Occipital lobe (tissue), 3 donors: ENCODE measurements at places on chromosomes 12 and 14.
A peak's percentile ranks its signal among the peaks of the same experiment; 100 is the strongest.

GRCh38 chr14:20455355-20456300 lies 602 bp downstream of the APEX1 start:
- no peak for DNase-seq

DNA sequence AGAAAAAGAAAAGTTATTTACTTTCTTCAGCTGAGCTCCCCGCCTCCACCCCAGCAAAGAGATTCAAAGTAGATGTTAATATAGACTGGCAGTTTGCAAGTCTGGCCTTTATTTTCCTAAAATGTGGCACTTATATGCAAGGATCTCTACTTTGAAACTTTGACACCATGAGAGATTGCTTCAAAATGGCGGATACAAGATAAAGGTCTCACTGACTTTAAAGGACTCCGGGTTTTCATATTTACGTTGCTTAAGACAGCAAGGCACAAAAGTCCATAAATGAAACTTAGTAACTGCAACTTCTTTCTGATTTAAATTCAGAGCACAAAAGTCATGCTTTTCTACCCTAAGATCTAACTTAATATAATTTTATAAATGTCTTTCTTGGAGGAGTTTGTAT lies 3.5 kb downstream of the OTX2 start:
- no peak for DNase-seq

DNA sequence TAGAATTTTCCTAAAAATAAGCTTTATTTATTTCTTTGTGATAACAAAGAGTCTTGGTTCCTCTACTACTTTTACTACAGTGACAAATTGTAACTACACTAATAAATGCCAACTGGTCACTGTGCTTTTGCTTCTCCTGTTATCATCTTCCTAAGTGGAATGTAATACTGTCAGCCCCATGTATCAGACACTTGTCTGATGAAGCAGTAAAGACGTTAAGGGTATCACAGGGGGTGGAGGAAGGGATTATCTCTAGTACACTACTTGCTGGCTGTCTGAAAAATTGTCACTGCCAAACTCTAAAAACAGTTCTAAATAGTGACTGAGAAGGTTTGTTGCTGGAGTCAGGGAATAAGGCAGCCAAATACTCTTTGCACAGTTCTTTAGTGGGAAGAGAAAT lies 11.3 kb downstream of the ASB8 start:
- DNase-seq, result no peak

GRCh38 chr14:90336401-90336800 lies 4.7 kb upstream of the NRDE2 start:
- no peak for DNase-seq

DNA sequence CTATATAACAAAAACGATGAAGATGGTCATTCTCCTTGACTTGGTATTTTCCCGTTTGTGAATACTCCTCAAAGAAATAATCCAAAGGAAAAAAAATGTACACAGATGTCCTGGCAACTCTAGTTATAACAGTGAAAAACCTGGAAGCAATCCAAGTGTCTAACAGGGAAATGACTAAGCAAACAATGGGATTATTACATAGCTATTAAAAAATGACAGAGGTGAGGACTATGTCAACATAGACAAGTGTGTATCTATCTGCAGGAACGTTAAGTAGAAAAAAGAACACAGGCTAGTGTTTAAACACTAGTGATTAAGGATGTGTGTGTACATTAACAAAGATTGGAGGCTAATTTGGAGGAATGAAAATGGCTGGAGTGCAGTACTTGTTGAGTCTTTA lies 5.9 kb upstream of the APOLD1 start:
- DNase-seq, result no peak

GRCh38 chr12:11837216-11837934 lies 187.9 kb downstream of the ETV6 start:
- no peak for DNase-seq

DNA sequence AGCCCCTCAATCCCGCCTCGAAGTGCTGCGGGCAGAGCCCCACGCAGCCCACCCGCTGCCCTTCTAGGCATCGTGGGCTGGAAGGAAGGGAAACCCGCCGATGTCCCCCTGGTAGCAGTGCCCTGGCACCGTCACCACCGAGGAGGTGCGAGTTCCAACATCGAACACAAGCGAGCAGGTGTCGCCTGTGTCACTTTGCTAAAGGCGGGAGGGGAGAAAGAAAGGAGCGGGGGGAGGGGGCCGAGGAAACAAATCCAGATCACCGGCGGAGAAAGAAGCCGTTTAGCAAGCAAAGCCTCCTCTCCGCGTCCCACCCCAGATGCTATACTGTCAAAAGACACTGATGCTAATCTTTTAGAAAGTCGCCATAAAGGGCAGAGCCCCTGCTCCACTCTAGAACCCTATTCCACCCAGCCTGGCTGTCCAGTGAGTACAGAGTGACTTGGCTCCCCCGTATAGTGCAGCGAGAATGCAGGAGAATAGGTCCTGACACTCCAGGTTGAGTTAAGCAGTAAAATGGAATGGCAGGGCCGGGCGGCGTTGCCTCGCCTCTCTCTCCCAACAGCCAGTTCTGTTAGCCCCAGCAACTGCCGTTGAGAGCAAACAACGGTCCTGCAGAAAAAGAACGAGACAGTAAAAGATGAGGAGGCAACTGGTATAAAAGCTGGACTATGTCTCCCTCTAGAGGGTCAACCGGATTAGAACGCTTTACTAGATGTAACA lies 67.9 kb upstream of the USP15 start:
- DNase-seq, result peak; percentile 57

DNA sequence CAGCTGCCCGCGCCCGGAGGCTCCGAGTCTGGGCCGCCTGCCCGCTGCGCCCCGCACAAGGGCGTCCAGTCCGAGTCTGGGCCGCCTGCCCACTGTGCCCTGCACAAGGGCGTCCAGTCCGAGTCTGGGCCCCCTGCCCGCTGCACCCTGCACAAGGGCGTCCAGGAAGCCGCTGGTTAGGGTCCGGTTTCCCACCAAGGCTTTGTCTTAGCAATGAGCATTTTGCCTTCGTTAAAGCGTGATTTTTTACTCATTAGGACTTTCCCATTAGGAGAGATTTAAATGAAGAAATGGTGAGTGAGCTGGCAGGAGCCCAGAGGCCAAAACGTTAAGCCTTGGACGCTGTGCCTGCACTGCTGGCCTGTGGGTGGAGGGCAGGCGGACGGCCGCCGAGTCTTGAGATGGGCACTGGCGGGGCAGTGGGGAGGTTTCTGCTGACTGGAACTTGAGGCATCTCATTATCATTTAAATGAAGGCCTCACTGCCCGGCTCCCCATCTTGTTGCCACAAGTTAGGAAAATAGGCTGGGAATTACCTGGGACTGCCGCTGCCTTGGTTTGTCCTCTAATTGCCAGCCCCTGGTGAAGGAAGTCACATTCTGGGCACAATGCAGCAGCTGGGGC lies 36.0 kb downstream of the FBRSL1 start:
- peak; percentile 74 for DNase-seq

GRCh38 chr12:6786416-6787094 lies 2.8 kb upstream of the CD4 start:
- no peak for DNase-seq
